CD4-positive, alpha-beta T cell treated with Interleukin-6 for 4 hours (primary cell): ENCODE measurements at places on chromosomes 2 and 18.

DNA sequence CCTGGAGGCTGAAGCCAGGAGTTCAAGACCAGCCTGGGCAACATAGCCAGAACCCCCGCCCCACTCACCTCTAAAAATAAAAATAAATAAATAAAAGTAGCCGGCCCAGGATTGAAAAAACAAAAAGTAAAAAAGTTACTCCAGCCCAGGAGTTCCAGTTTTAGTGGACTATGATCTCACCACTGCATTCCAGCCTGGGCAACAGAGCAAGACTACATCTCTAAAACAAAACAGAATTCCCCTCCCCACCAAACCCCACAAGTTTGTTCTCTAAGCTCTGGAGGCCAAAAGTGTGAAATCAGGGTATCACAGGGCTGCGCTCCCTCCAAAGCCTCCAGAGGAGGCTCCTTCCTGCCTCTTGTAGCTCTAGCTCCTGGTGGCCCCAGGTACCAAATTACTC, 1.7 kb downstream of the D2HGDH start:
- no peak for DNase-seq

- no peak for DNase-seq
Measured at GRCh38 chr2:179936141-179936540, 71.0 kb downstream of the CWC22 start.

GRCh38 chr2:4585057-4585635, 881.8 kb downstream of the DCDC2C start:
- no peak for DNase-seq

GRCh38 chr2:222912776-222913175, 51.9 kb downstream of the ACSL3 start:
- DNase-seq = no peak

GRCh38 chr2:76760367-76760704, 761.8 kb downstream of the LRRTM4 start:
- no peak for DNase-seq

DNA sequence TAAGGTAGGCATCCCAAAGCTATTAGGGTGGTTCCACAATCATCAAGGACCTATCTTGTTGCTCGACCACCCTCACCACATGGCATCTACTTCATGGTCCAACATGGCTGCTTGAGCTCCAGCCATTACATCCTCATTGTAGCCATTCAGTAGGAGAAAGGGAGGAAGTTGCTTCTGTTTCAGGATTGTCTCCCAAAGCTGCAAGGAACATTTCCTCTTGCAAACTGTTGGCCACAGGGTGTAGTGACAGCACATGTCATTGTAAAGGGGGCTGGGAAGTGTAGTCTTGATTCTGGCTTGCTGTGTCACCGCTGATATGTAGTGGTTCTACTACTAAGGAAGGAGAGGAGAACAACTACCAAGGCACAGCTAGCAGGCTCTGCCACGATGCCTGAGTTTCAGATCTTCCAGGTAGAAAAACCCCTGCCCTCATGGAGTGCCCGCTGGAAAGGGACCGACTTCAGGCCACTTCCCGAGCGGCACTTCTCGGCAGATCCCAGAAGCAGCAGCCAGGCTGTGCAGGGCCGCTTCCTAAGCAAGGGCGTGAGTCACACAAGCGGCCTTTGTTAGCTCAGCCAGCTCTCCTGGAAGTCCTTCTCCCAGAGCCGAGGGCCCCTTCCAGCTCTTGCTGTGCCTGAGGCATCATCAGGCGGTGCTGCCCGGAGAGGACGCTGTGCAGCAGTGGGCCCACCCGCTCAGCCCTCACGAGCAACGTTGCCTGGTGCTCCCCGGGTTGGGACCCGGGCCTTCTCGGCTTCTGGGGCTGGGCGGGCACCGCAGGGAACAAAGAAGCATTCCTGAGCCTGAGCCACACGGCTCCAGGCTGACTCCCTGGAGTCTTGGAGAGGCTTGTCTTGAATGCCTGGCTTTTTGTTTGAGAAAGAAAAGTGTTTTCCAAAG, 58.2 kb downstream of the HS6ST1 start:
- no peak for DNase-seq

DNA sequence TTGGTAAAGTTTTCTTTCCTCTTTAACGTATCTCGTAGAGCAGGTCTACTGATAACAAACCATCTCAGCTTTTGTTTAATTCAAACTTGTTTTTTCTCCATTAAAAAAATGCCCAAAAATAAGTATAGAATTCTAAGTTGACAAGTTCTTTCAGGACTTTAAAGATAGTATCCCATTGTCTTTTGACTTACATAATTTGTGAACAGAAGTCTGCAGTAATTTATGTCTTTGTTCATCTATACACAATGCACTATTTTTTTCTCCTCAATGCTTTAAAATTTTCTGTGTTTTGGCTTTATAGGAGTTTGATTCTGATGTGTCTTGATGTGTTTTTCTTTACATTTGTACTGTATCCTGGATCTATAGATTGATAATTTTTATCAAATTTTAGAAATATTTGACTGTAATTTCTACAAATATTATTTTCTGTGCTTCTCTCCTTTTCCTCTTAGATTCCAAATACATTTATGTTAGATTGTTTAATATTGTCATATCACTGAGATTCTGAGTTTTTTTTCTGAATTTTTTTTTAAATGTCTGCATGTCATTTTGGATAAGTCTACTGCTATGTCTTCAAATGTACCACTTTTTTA, 143.3 kb downstream of the FTCDNL1 start:
- DNase-seq = no peak

DNA sequence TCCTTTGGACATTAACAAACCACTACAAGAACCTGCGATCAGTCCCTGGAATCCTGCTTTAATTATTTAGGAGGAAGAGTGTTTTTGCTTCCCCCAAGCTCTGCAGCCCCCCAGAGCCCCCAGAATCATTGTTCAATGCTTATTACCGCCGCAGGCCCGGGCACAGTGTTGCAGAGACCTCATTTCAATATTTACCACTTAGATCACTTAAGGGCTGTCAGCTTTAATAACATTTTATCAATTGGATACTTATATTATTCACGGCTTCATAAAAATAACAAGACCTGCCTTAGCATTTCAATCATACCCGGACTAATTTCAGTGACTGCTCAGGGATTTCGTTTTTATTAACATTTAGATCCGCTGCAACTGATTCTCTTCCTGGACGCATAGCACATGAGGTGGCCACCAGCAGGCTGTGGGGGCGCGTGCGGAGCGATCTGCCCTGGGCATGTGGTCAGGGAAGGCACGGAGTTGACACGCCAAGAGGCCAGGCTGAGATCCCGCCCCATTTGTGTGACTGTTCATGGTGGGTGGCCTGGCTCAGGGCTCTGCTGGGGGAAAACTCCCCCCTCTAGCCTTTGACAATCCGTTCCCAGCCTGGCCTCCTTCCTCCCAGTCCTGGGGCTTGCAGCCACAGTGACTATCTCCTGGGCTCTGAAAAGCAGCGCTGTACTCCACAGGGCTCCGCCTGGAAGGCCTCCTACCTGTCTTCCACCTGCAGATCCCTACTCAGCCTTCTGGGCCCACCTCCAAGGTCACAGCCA, 267.6 kb downstream of the SRBD1 start:
- DNase-seq = no peak

DNA sequence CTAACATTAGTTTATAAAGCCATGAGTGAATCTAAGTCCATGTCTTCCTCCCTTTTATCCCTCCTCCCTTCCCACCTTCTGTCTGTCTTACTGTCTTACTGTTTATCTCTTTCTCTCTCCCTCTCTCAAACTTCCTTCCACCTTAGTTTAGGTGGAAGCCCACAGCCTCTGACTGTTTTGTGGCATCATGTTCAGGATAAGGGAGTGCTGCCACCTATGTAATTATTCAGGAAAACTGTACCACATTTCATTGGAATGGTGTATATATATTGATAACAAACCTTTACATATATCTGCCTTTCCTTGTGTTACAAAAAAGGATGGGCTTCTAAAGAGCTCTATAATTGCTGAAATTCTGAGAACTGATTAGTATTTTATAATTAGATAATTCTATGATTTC, 48.7 kb downstream of the NETO1 start:
- DNase-seq = no peak

GRCh38 chr18:3117493-3118192, 102.1 kb downstream of the MYOM1 start:
- no peak for DNase-seq

DNA sequence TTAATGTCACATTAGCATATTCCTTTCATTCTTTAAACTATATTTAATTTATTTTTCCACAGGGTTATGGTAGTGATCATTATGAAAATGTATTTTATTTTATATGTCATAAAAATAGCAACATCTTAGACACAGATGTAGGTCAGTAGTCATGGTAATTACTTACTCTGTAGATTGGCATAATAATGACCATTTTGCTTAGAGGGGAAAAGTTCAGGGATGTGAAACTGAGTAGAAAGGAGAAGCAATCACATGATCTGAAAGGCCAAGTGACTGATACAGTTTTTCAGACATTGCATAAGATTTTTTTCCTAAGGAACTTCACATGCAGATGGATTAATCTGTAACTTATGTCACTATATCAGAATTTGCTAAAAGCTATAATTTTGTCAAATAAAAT, 286.9 kb downstream of the CTNNA2 start:
- DNase-seq = no peak

DNA sequence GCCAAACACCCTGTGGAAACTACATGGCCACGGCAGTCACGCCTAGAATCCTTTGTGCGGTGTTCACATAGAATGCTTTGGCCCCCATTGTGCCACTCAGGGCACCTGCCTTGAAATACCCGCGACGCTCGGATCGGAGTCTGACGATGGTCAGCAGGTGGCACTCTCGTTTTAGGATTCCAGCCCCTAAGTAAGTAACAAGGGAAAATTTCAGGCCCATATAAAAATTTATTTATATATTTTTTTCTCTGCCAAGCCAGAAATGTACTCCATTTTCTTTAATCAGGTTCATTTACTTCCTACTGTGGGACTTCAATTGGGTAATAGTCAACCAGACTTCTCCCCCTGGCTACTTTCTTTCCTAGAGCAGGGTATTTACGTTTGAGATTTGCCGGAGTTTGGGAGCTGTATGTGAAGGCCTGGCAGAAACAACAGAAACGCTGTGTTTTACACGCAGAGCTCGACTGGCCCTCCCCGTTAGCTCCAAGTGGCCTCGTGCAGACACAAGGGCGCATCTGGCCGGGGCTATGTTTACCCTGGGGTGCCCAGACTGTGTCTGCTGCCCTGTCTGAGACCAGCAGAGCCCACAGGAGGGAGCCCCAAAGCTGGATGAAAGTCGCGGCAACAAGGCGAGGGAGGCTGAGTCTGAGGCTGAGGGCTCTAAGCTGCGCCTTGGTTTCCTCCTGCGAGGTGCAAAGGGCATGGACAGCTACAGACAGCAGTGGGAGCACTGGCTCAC, 41.6 kb downstream of the LRRC30 start:
- no peak for DNase-seq

DNA sequence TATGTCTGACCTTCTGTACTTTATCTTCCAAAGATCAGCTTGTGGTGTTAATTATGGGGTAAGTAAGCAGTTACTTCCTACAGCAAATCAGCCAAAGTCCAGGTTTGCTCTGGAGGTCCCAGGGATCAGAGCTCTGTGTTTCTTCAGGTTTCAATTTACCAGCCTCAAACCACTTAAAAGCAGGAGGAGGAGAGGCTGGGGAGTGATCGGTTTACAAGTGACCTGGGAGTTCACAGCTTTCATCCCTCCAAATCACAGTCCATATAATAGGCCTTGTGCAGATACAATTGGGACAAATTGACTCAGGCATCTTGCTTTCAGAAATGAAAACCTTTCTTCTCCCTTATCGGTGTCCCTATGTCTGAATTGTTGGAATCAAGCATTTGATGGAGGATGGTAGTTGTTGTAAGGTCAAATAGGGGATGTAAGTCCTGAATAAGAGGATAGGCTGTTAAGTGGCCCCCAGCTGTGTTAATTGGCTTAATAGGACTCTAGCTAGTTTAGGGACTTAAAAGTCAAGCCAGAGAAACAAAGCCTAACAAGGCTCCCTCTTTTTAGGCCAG, 188.0 kb upstream of the NT5C1B start:
- DNase-seq = no peak

GRCh38 chr2:145022666-145023333, 502.9 kb upstream of the ZEB2 start:
- no peak for DNase-seq

GRCh38 chr2:48089644-48090043, 183.3 kb upstream of the FBXO11 start:
- DNase-seq = no peak

- DNase-seq = no peak
Measured at GRCh38 chr2:218566296-218566695, 1.9 kb downstream of the USP37 start.

- no peak for DNase-seq
Measured at GRCh38 chr2:207288628-207289027, 122.9 kb upstream of the KLF7 start.

DNA sequence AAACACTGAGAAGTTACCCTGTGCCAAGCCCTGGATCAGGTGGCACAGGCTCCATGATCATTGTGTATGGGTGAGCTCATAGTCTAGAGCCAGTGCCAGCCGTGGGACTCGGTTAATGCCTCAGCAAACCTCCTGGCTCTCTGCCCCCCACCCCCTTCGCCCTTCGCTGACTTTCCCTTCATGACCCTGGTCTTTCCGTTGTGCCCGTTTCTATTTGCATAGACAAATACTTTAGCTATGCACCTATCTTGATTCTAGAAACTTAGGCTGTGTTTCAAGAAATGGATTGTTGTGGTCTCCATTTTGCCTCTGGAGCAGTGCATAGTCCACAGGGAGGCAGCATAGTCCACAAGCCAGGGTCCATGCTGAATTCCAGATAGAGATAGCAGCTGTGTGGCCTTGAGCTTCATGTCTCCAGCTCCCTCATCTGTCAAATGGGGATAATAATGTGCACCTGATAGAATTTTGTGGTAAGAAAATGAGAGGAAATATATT, 44.8 kb upstream of the KDM3A start:
- DNase-seq = peak; percentile 7

- DNase-seq = no peak
Measured at GRCh38 chr2:228224410-228224809, 42.9 kb upstream of the SPHKAP start.

GRCh38 chr2:26936855-26937254, 33.6 kb upstream of the MAPRE3 start:
- DNase-seq = no peak

- no peak for DNase-seq
Measured at GRCh38 chr2:109481599-109481998, 132.2 kb downstream of the SEPTIN10 start.
